Omental fat pad (tissue), 4 donors: ENCODE measurements at places on chromosomes 2 and 18.

GRCh38 chr2:177334940-177335543, 57.5 kb upstream of the AGPS start:
- DNase-seq = no peak

DNA sequence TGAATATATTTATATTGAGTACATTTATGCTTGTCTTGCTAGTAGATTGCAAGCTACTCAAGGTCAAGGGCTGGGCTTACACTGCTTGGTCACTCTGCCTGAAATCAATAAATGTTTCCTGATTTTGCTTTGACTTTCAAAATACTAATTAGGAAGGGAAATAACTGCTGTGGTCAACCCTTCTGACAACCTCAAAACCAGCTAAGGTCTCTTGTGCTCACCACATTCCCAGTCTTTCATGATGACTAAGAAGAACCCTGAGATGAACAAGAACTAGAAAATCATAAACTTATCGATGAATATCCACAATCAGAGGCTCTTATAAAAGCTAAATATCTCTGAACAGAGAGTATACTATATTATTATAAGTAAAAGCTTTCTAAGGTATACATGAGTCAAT, 33.3 kb downstream of the ABCB11 start:
- DNase-seq = no peak

GRCh38 chr18:54845787-54846186, 17.5 kb downstream of the RAB27B start:
- DNase-seq = no peak

DNA sequence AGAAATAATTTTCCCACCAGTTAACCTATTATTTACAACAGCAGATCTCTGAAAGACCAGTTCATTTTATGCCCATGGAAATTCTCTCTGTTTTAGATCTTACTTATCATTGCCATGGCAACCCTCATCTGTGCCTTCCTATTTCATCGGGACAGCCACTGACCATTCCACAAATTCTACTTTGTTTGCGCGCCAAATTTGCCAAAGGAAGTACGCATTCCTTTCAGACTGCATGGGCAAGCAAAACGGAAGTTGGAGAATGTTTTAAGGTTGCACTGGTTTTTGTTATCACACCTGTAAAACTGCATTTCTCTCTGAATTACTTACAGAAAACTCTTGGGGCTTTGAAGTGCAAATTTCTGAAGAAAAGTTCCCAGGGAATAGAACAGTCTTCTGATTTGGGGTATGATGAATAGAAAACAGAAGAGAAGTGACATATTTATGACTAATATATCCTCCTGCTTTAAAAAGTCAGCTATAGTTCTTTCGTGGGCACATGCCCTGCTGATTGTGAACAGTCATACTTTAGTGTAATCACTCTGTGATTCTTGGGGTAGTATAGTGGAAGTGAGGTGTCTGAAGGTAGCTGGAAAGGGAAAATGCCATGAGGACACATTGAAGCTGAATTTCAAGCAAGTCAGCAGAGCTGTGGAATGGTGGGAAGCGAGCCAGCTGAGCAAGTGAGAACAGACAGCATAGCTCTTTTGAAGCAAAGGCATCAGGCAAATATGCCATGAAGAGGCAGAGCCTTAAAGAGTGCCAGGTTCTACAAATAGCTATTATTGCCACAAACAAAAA, 20.9 kb downstream of the NETO1 start:
- no peak for DNase-seq

GRCh38 chr2:8855010-8855409, 17.6 kb upstream of the KIDINS220 start:
- no peak for DNase-seq

GRCh38 chr18:7729868-7730267, 162.8 kb downstream of the PTPRM start:
- DNase-seq = no peak

GRCh38 chr2:187769437-187769836, 215.2 kb upstream of the TFPI start:
- DNase-seq = no peak

- DNase-seq = no peak
Observed at GRCh38 chr2:5035057-5035488, 657.1 kb upstream of the SOX11 start.

DNA sequence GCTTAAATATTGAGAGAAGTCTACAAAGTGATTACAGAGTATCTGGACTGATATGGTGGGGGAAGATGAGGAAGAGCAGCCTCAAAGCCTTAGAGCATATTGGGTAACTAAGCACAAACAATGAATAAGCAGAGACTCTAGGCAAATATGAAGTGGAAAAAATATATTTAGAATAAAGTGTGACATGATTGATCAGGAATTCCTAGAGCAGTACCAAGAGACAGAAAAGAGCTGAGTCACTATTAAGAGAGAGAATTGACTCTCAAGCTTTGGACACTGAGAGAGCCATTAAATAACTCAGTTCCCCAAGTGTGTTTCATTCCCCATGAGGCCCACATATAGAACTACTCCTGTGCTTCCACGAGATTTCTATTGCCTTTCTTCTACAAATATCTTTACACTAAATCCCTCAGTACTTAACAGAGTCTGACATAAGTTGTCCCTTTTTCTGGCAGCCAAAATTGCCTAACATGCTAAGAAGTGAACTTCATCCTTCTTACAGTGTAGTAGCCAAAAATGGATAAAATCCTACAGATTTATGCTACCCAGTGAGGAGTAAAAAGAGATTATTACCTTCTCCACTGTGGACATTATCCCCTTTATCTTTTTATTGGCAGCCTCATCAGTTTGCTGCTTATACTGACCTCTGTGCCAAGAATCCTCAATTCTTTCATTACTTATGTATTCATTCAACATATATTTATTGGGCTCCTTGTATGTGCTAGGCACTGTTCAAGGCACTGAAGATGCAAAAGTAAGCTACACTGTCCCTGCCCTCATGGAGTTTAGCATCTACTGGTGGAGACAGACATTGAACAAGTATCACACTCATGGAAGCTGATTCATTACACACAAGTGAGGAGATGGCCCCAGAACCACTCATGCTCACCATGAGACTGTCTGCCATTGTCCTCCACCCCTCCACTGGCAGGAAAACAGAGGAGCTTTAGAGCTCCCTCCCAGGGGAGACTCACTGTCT, 45.4 kb downstream of the SLC40A1 start:
- no peak for DNase-seq

- DNase-seq = no peak
Observed at GRCh38 chr2:101408925-101409324, 21.6 kb upstream of the CREG2 start.

GRCh38 chr2:120255986-120256650, 3.5 kb downstream of the RALB start:
- no peak for DNase-seq

DNA sequence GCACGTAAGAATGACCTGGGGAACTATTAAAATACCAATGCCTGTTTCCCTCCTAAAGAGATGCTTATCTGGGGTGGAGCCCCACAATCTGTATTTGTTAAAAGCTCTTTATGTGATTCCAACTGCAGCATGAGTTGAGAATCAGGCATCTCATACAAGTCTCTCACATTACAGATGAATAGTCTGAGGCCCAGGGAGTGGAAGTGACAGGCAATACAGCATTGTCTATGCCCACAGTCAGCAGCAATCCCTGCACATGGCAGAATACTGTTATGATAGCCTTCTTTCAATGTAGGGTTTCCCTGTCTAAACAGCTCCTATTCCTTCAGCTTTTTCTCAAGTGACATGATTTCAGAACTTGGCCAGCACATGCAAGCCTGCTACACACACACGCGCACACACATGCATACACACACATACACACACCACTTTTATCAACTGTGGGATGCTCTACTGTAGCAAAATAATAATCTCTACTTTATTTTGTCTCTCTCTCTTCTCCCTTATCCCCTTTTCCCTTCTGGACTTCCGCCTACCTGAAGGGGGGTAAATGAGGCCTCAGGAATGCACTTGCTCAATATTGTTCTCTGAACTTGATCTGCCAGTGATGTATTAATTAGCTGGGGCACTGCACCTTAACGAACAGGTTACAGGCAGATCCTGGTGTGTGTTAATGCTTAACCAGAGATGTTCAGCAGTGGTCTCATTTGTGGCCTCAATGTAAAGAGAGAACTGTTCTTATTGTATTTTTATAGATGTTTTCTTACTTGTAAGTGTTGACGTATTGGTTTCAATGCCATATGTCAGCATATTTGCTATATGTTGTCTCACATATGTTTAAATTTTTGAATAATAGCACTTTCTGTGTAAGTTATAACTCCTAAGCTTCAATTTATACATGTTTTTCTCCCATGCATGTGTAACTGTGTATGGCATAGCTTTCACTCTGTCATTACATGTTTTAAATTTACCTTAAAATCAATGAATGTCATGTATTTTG, 116.0 kb downstream of the SETBP1 start:
- no peak for DNase-seq

DNA sequence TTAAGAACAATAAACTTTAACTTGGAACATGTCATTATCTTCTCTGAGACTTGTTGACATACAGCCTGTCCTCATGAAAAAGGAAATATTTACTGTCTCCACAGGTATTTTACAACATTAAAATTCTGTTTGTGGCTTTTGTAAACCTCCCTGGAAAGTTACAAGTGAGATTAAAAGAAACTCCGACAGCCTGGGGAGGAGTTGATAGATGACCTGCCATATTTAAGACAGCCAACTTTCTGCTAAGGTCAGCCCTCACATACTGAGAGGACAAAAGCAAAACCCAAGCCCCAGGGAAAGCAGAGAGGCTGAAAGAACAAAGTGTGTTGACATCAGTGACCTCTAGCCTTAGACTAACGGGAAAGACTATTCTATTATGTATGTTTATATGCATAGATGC, 350.2 kb downstream of the RIT2 start:
- no peak for DNase-seq

DNA sequence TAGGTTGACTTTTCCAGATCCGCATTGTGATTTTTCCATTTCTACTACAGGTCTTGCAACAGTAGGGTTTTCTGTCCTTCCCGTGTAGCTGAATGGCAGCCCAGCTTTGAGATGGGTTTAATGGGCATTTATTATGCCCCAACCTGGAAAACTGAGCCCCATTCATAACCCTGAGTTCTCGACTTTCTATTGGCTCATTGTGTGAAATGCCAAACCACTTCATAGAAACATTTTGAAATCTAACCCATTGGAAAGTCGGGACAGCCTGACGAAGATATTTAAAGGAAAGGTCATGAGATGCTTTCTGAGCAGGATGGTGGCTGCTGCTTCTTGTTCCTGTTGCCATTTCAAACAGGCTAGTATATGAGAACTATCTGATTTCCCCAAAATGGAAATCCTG, 203.5 kb downstream of the ZFP36L2 start:
- no peak for DNase-seq

DNA sequence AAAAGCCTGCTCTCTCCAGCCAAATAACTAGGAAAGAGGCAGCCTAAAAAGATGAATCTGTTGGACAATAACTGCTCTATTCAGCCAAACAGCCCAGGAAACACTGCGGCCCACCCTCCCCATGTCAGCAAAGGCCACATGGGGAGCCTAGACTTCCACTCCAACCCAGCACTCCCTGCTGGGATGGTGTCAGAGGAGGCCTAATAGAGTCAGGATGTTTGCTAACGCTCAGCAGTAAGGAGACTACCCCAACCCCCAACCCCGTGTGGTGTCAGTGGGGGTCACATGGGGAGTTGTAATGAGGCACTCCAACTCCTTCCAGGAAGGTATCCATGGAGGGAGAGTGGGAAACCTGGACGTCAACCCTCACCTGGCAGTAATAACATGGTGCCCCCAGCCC, 41.6 kb downstream of the ZBTB7C start:
- DNase-seq = no peak

- DNase-seq = no peak
Observed at GRCh38 chr2:9261231-9261883, 54.7 kb downstream of the ASAP2 start.

- DNase-seq = no peak
Observed at GRCh38 chr2:145460112-145460511, 940.2 kb upstream of the ZEB2 start.

DNA sequence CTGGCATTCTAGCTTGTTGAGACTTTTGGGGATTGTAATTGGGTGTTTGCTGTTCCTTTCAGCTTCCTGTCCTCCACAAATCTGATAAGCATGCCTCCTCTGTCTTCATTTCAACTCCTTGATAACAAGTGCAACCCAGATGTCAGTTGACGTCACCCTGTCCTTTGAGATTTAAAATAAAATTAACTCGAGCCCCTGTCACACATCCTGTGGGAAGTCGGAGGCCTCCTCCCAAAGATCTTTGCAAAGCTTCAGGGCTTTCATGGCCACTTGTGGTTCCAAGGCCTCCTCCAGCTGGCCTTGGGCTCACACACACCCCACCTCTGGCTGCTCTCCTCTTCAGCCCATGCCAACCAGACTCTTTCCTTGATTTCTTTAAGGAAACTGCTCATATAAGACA, 69.9 kb upstream of the ITGA6 start:
- DNase-seq = no peak

DNA sequence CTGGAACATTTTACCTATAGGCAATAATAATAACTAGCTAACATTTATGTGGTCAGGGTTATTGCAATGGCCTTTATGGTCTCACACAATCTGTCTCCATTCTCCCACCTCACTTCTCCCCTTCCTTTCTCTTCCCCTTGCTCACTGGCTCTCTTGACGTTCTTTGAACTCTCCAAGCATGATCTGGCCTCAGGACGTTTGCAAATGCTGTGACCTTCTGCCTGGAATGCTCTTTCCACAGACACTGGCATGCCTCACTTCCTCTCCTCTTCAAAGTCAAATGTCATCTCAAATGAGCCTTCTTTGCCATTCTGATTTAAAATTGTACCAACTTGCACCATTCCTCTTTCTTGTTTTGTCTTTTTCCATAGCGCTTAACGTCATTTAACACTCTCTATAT, 25.3 kb upstream of the GCG start:
- no peak for DNase-seq

- DNase-seq = no peak
Observed at GRCh38 chr2:219296631-219297391, 12.4 kb downstream of the PTPRN start.

- DNase-seq = no peak
Observed at GRCh38 chr2:136208682-136209420, 90.9 kb upstream of the CXCR4 start.

- no peak for DNase-seq
Observed at GRCh38 chr2:147482916-147483669, 361.7 kb upstream of the ACVR2A start.

- no peak for DNase-seq
Observed at GRCh38 chr2:28631514-28632206, 120.0 kb upstream of the PPP1CB start.
